NCI-H510A (cell line): ENCODE measurements at places on chromosomes 16 and 17.

GRCh38 chr16:27781195-27781524 lies 231.2 kb downstream of the KATNIP start:
- DNase-seq: no peak

- no peak for DNase-seq
These were observed 729 bp downstream of the P2RX5 start for GRCh38 chr17:3695129-3695722.

GRCh38 chr17:6261466-6261865 lies 173.5 kb downstream of the AIPL1 start:
- no peak for DNase-seq

GRCh38 chr16:2494616-2495015 lies 19.1 kb upstream of the ATP6V0C start:
- no peak for DNase-seq

- DNase-seq: no peak
These were observed 67.7 kb downstream of the GAS7 start for GRCh38 chr17:10130677-10131076.

DNA sequence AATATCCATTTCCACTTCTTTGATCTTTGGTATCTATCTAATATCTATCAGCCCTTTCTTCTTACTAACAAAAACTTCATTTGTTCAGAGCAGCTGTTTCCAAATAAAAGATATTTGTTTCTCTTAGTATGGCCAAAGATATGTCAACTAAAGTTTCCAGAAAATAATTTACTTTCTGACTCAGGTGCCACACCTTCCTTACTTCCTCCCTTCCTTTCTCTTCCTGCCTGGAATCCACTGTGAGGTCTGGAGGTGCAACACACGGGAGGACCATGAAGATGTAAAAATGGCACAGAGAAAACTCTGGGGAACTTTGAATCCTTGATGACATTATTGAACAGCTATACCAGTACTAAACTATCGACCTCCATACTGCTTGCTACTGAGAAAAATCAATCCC lies 14.0 kb downstream of the MED13 start:
- DNase-seq: no peak

GRCh38 chr16:24255456-24256371 lies at the start of gene CACNG3:
Gene CACNG3, plus strand, starts transcription at chr16:24256335. Its CDS starts 420 bp downstream, at chr16:24256755.
- no peak for DNase-seq

DNA sequence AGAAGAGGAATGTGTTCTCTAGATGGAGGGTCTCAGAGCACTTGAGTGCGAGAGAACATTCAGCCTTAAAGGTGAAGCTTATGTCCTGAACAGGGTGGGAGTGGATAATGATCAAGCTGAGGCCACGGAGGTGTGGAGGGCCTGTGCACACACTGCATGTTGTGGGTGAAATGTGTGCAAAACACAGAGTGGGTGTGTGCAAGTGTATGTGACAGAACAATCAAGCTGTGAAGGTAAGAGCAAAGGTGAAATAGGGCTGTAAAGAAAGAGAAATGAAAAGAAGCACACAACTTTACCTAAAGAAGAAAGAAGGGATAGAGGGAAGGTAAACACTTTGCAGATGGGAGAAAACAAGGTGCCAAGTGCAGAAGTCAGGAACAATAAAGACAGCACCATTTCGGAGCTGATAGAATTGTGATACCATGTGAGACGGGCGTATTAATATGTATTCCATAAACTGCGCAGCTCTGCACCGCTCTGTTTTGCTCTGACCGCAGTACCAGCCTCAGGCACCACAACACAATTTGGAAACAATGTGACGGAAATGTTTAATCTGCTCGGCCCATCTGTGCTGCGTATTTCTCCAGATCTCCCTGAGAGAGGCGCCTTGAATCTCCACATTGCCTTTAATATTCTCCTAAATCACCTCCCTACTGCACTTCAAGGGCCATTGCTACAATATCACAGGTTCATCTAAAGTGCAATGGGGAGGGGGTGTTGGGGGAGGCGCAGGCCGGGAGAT lies 40.6 kb downstream of the SNX11 start:
- DNase-seq: no peak

DNA sequence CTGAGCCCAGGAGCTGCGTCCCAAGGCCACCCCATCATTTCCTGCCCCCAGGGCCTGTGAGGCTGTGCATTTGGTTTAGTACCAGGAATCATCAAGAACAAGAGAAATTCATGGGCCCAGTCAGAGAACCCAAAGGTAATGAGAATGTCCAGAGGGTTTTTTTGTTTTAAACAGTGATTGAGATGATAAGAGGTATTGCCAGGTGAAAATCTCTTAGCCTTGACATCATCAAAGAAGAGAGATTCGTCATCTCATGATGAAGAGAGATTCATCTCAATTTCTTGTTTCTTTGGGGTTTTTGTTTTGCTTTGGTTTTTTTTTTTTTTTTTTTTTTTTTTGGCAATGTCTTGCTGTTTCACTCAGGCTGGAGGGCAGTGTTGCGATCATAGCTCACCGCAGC lies 170.6 kb upstream of the CACNG5 start:
- DNase-seq: no peak

DNA sequence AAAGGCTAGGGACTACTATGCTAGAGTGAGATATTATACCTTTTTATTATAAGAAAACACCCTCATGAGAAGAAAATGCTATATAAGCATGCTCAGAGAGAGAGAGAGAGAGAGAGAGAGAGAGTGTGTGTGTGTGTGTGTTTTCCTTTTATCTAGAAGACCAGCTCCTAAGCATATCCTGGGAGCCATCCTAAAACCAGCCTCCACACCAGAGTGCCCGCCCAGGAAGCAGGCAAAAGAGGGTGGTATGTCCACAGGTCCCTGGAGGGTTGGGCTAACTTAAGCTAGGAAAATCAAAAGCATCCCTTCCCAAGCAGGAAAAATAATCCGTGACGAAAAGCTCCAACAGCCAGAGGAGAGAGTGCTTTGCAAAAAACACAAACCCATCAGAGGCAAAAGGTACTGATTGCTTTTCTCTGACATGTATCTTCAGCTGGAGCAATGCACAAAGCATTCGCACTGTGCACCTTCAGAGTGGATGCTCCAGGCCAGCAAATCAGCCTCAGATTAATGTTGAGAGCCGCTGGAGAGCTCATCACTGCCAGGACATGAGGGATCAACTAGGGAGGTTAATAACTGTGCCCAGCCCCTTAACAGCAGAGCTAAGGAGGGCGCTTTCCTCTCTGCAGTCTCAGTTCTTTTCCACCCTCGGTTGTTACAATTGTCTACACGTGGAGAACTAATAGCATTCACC lies 125.1 kb downstream of the SLC39A11 start:
- no peak for DNase-seq

GRCh38 chr16:75343286-75343685 lies 90.0 kb downstream of the CFDP1 start:
- no peak for DNase-seq

DNA sequence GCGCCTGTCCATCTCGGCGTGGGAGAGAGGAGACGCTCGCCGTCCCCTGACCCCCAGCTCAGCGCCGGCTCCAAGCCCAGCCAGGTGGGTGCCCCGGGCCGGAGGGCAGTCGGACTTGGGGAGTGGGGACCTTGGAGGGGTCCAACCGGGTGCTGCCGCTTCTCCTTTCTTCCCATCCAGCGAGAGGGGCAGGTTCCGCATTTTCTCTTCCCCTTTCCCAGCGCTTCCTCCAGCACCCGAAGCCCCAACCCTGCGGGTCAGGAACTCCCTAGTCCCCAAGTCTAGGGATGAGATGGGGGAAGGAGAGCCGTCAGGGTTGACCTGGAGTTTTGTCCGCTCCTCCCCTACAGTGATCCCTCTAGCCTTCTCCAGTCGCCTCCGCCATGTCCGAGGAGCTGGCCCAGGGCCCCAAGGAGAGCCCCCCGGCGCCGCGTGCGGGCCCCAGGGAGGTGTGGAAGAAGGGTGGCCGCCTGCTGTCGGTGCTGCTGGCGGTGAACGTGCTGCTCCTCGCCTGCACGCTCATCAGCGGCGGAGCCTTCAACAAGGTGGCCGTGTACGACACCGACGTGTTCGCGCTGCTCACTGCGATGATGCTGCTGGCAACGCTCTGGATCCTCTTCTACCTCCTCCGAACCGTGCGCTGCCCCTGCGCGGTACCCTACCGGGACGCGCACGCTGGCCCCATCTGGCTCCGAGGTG lies at the start of gene OTOP2:
Gene OTOP2, plus strand, starts transcription at position 24 of the 699 bp plus-strand sequence. Its CDS starts 360 bp downstream, at position 384.
- DNase-seq: no peak

- no peak for DNase-seq
These were observed 507 bp downstream of the SERPINF1 start for GRCh38 chr17:1762233-1762900.

DNA sequence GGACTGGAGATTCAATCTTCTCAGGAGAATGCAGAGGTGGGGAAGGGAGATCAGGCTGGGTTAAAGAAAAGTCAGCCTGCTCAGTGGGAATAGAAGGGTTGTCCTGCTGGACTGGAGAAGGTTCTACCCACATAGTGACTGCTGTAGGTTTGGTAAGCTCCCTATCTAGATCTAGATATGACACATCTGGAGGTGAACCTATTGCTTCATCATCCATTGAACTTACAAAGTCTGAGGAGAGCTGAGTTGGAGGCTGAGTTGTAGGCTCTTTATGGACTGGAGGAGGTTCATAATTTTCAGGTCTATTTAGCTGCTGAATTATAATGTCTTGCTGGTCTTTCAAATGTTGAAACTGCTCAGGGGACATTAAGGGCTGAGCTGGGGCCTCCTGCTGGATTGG lies 46.0 kb upstream of the NF1 start:
- DNase-seq: no peak

DNA sequence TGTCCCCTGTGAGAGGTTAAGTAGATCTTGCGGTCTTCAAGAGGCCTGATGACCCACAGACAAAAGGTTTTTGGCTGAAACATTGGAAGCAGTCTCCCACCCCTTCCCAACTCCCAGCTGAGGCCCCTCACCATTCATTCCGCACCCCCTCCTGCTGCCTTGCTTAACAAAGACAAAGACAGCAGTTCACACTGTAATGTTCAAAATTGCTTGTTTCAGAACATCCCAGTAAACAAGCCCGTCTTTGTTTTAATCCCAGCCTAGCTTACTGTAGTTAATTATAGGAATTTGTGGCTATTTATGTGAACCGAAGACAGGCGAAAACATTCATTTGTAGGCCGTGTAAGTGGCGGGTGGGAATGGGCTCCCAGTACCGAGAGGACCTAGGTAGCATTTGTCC lies 55.7 kb downstream of the IRX5 start:
- no peak for DNase-seq

DNA sequence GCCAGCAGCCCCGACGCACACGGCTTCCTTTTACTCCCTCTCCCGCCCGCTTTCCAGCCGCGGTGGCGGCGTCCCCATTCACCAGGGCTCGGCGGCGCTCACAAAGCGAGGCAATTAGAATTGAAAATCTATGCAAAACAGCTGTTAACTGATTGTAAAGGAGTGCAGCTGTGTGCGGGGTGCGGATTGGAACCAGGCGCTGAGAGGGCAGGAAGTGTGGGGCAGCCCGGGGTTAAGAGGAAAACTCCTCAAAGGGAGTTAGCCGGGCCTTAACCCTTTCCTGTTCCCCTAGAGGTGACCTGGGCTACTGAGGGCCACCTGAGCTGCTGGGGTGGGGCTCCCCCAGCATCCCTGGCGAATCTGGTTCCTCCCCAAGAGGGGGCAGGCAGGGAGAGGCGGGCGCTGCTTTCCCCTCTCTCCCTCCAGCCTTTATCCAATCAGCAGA lies 5.8 kb upstream of the GSE1 start:
- DNase-seq: no peak
